ENCODE measurements at places on chromosomes 12 and 14. TPM values are rescaled to one million over a fixed set of nuclear protein-coding genes. Genes with fewer than 3 reads are reported as not detected.

The CLEC14A gene
- total RNA-seq: 25.1 TPM

The KLRF2 gene
- total RNA-seq: not detected

The TCL1B gene
- 1.0 TPM for total RNA-seq

The FAM186B gene
- total RNA-seq: not detected

The TMEM121 gene
- total RNA-seq: 3.1 TPM

The KRT72 gene
- total RNA-seq: not detected

The NABP2 gene
- 14.1 TPM for total RNA-seq

The C1R gene
- total RNA-seq: 76.7 TPM

The KIF5A gene
- under 0.01 TPM for total RNA-seq

The CIROP gene
- not detected for total RNA-seq

The TUBA1C gene
- 34.4 TPM for total RNA-seq

The CCDC196 gene
- not detected for total RNA-seq

The GPX2 gene
- not detected for total RNA-seq

The MVK gene
- 13.0 TPM for total RNA-seq

The ZDHHC22 gene
- total RNA-seq: 0.52 TPM

The RNASE3 gene
- not detected for total RNA-seq

The EML5 gene
- total RNA-seq: 1.0 TPM

The CSRP2 gene
- 20.4 TPM for total RNA-seq

The TSPAN11 gene
- 7.3 TPM for total RNA-seq

The GPR33 gene
- total RNA-seq: not detected

The DHRS4 gene
- 21.4 TPM for total RNA-seq

The DBX2 gene
- total RNA-seq: under 0.01 TPM

The PMCH gene
- total RNA-seq: not detected

The CBLN3 gene
- total RNA-seq: under 0.01 TPM

The KLRF1 gene
- not detected for total RNA-seq

The GYS2 gene
- total RNA-seq: not detected

The ANO2 gene
- total RNA-seq: 4.7 TPM

The DAO gene
- not detected for total RNA-seq

The OTOGL gene
- 0.52 TPM for total RNA-seq

The AQP2 gene
- total RNA-seq: not detected

The GARIN6 gene
- not detected for total RNA-seq

The RIN3 gene
- 4.7 TPM for total RNA-seq

The CLEC2A gene
- not detected for total RNA-seq

The IFI27 gene
- 1.6 TPM for total RNA-seq

The BDKRB1 gene
- total RNA-seq: not detected

The PTPN21 gene
- total RNA-seq: 16.2 TPM

The PYGL gene
- 32.9 TPM for total RNA-seq

The CCDC38 gene
- total RNA-seq: not detected

The SPPL3 gene
- 10.4 TPM for total RNA-seq

The DTX3 gene
- total RNA-seq: 7.8 TPM

The SLC24A4 gene
- total RNA-seq: 1.6 TPM

The MYO1H gene
- not detected for total RNA-seq

The FGF23 gene
- total RNA-seq: under 0.01 TPM

Data from skeletal muscle tissue (tissue), 5 donors.